ENCODE measurements at places on chromosomes 13 and 19.
A peak's percentile ranks its signal among the peaks of the same experiment; 100 is the strongest.

- no peak for DNase-seq
Observed at GRCh38 chr13:107461751-107462150, 753.6 kb downstream of the LIG4 start.

GRCh38 chr13:20981370-20982095 lies 79.0 kb upstream of the XPO4 start:
- DNase-seq: no peak

- no peak for DNase-seq
Observed at GRCh38 chr13:48333976-48334375, 30.4 kb downstream of the RB1 start.

DNA sequence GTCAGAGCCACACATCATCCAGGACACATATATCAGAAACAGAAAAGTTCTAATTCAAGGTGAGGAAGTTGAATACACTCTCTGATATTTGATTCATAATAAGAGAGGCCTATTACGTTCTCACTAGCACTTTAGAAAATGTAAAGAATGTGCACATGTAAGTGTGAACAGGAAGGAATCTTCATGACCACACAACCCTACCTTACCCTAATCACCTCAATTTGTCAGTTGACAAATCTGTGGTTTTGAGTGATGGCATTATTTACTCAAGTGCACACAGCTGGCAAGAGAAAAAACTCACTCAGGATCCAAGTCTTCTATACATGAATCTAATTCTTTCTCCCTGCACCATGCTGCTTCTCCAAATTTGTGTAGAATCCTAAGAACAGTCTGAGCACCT lies 445.8 kb downstream of the SUCLA2 start:
- DNase-seq: no peak

- DNase-seq: no peak
Observed at GRCh38 chr19:18875726-18876125, 20.2 kb downstream of the CERS1 start.

DNA sequence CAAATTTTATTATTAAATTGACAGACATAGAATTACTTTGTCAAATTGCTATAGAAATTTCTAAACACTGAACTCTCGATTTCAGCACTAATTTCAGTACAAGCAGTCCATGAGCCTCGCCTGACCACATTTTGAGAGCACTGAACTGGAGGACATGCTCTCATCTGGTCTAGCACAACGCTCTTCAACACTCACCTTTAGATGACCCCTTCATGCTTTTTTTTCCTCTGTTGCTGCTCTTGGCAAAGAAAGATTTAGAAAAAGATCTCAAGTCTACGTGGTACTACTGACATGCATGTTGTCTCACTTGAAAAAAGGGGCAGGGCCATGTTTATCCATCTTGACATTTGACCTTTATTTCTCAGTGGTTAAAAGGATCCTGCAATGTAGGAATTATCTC lies 981.5 kb downstream of the DIAPH3 start:
- no peak for DNase-seq

DNA sequence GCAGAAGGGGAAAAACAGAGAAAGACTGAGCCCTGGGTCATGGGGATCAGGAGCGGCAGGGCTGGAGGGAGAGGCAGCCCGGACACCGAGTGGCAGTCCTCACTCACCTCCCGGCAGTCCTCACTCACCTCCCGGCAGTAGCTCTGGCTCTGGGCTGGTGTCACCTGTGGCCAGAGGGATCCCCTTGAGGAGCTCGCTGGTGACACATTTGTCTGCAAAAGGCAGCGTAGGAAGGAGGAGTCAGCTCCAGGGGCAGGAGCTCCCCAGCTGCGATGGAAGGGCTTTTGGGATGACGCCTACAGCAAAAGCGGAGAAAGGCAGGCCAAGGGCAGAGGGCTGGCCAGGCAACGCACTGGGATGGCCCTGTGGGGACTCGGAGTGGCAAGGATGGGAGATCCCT lies 739 bp downstream of the EIF3G start:
- no peak for DNase-seq

DNA sequence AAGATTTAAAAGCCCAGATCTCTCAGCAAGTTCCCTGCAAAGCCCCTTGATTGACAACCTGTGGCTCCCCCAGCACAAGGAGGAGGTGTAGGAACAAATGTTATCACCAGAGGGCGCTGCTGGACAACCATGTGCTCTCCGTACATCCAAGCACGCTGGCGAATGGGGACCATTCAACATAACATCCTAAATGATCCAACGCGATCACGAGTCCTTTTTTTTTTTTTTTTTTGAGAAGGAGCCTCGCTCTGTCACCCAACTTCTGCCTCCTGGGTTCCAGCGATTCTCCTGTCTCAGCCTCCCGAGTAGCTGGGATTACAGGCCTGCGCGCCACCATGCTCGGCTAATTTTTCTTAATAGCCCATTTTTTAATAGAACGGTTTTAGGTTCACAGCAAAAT lies 52.0 kb downstream of the NWD1 start:
- peak; percentile 87 for DNase-seq

GRCh38 chr13:35964863-35965180 lies 166.4 kb downstream of the DCLK1 start:
- DNase-seq: no peak

DNA sequence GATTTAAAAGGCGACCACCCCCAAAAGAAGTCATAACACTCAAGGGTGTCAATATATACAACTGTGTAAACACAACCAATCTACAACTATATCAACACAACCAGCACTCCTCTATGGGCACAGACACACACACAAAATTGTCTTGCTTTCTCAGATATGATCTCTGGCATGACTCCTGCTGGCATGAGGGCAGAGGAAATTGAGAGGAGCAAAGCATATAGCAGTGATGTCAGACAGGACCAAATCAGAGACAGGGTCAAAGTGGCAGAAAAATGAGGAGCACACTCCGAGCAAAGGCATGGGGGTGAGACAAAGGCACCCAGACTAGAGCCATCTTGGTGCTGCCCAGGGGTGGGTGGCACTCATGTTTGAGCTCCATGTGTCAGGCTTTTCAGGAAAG lies 9.6 kb downstream of the IRGQ start:
- no peak for DNase-seq

DNA sequence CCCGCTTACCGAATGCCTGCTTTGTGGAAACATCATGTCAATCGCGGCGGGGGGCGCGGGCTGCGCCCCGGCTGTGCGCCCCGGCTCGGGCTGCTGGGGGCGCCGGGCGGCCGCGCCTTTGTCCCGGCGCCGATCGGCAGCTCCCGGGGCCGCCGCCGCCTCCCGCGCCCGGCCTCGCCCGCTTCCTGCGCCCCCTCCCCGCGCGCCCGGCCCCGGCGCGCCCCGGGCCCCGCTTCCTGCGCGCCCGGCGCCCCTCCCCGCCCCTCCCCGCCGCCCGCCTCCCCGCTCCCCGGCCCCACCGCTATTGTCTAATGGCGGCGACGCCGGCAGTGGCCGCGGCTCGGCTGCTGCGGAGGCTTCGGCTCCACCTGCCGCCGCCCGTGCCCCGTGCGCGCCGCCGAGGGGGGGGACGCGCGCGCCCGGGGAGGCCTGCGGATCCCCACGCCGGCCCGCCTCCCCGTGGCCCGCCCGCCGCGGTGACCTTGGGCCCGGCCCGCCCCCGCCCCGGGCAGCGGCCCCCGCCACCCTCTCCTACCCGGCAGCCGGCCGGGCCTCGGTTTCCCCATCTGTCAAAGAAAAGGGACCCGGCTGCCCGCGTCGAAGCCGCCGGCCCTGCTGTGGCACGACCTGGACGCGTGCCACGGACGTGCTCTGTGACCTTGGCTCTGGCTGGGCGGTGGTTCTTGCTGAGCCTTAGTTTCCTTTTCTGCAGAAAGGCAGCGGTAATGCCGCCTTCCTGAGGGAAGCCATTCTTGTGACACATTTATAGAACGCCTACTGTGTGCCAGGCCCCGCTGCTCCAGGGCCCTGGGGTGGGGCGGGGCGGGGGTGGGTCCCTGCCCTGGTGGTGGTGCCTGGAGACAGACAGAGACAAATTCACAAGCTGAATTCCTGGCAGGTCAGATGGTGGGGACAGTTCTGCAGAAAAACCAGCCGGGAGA lies at the start of gene TLE5:
TLE5 (minus strand) TSS at position 331 of the 941 bp plus-strand sequence; CDS start at position 36, 295 bp downstream.
- peak; percentile 58 for DNase-seq
